Activated CD4-positive, alpha-beta T cell treated with anti-CD3 and anti-CD28 coated beads, Interleukin-2, amount 10 ng/mL, durations not matched to agents 7 days and 5 days (primary cell): ENCODE measurements at places on chromosomes 12 and 14. TPM values are rescaled to one million over a fixed set of nuclear protein-coding genes. Genes with fewer than 3 reads are reported as not detected.

FSCB gene
- not detected for total RNA-seq

KRT73 gene
- total RNA-seq = 8.2 TPM

DNA sequence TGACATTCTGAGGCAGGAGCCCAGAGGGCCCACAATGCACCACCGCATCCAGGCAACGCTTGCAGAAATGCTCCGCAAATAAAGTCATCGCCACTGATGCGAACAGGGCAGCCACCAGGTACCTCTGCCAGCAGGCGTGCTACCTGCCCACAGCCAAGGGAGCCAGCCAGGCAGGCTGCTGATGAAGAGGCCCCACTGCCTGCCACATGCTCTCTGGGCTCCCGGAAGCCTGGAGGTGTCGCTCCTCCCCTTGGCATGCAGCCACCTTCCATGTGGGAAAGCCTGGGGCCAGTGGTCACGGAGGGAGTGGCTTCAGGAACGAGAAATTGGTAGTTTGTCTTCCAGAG is 14.7 kb downstream of the GPR132 start:
- no peak overlapping the region for H3K27ac ChIP-seq
- peaks cover 12% of the 10 kb centered on the region for H3K4me1 ChIP-seq
- H3K36me3 ChIP-seq = peaks cover 34% of the 10 kb centered on the region
- H3K4me3 ChIP-seq = no peak overlapping the region

ADIPOR2 gene
- 51.7 TPM for total RNA-seq

KRT7 gene
- total RNA-seq = 2.2 TPM

DNA sequence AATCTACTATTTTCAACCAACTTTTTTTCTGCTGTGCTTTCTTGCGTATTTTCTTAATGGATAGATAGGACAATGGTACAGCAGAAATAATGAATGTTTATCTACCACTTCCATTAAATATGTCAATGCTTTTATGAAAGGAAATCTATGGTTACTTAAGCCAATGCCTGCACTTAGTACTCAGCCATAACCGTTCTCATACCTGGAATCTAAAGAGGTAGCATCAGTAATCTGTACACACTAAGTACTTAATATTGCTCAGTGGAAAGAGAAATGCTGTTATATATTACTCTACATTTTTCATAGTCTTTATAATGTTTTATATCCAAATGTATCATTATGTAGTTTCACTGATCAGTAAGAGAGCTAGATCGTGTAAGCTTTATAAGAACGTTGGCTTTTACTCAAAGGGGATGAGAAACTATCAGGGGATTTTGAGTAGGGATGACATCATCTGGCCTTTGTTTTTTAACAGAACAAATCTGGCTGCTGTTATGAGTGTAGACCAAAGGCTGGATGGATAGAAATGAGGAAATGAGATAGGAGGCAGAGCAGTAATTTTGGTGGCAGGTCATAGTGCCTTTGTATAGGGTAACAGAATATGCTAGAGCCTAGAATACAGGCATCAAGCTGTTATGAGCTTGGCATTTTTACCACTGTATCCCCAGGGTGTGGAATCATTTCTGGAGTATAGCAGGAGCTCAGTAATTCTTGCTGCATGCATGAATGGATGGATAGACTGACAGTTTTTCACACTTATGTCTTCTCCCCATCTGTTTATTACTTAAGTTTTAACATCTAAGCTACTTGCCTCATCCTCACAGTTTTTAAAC is 34.0 kb downstream of the ALG10B start:
- H3K4me1 ChIP-seq = peaks cover 3% of the 10 kb centered on the region
- no peaks in the 10 kb centered on the region for H3K36me3 ChIP-seq
- DNase-seq = no peak
- no peaks in the 10 kb centered on the region for H3K27me3 ChIP-seq
- H3K4me3 ChIP-seq = no peak overlapping the region
- no peak overlapping the region for H3K27ac ChIP-seq
